ENCODE measurements at places on chromosomes 4 and X.

DNA sequence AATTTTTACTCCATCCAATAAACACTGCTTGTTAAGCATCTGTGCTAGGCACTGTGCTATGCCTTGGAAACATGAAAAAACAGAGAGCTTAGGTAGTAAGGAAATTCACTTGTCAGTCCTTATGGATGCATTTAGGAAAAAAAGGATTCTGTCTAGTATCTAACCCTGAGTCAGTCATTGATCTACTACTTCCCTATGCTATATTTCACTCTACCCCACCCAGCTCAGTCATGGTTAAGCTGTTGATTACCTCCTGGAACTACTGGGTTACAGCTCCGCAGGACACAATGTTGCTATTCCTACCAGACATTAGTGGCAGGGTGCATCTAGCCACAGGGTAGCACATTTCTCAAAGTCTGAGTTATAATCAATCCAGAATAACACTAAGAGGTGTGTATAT is 2.9 kb upstream of the USP53 start:
- DNase-seq = no peak

- DNase-seq = no peak
Measured at GRCh38 chrX:71475785-71476540, 56.9 kb upstream of the OGT start.

- DNase-seq = peak; percentile 9
Measured at GRCh38 chr4:128979934-128980333, 113.4 kb downstream of the SCLT1 start.

DNA sequence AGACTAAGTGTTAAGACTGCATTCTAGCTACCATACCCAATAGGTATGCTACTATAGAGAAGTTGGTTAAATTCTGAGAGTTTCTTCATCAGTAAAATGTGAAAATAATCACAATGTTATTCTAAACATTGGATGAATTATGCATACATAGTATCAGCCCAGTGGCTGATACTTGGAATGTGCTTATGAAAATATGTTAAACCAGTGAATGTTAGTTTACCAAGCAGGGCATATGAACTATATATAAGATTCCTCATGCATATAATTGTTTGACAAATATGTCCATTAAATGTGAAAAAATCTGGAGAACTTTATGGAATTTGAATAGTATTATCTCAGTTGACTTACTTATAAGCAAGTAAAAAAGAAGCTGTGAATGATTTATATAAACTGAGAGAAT is 296.1 kb downstream of the IL15 start:
- no peak for DNase-seq

DNA sequence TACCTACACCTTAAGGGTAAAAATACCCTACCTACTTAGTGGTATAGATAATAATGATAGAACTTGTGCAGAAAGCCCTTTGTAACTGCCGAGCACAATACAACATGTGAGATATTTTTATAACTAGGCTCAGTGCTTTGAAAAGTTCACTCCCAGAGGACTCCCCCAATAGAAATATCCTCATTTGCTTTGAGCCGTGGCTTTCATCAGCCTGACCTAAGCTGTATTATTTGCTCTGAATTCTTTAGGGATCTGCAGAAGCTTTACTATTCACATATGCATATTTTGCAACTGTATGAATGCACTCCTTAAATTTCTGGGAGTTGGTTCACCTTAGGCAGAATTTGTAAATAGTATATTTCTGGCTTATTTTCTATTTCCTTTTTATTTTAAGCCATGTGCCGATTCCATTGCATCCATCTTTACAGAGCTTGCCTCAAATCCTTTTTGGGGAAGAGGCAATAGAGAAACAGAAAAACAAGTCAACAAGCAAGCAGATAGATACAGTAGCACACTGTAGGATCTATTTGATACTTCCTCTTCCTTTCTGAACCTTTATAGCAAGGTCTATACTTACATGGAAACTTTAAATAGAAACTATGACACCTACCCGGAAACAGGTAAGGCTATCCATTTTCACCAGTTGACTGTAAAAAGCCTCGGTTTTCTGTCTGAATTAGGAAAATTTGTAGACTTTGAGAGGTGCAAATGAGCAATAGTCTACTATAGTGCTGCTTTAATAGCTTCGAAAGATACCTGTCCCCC is 242.5 kb upstream of the VCX3A start:
- DNase-seq = no peak

- DNase-seq = no peak
Measured at GRCh38 chr4:84971319-84971932, 4.9 kb upstream of the WDFY3 start.

DNA sequence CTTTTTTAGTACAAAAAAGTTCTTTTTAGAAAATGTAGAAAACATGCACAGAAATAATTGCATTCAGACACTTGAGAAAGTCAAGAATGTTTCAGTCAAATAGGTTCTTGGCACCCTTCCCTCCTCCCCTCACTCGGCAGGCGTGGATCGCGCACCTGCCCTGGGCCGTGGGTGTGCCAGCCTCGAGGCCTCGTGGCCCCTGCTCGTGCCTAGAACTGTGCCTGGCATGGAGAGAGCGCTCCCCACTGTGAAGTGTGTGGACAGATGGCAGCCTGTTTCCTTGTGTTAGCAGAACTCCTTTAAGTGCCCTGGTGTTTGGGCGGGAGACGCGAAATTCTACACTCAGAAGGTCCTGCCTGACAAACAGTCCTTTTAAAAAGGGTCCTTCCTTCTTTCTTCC is 14.7 kb downstream of the RGS12 start:
- DNase-seq = no peak

DNA sequence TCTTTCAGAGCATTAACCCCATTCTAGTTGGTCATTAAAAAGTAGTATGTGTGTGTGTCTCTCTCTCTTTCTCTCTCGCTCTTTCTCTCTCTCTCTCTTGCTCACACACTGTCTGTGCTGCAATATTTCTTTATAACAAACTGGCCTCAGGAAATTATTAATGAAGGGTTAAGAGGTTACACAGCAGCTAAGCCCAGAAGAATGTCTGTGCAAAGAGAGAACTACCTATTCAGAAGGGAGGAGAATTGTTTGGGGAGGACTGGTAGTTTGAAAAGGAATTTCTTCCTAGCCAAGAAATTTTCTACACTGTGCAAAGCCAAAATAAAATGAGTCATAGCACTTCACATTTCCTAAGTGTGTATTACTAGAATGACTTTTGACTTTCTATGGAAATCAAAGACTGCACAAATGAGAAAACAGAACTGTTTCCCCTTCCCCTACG is 22.2 kb downstream of the PDGFC start:
- no peak for DNase-seq

- no peak for DNase-seq
Measured at GRCh38 chr4:15234856-15235126, 193.0 kb upstream of the C1QTNF7 start.

- DNase-seq = no peak
Measured at GRCh38 chrX:71638409-71638808, 20.1 kb upstream of the CXCR3 start.

- DNase-seq = no peak
Measured at GRCh38 chrX:77527233-77528001, 80.2 kb downstream of the FGF16 start.

DNA sequence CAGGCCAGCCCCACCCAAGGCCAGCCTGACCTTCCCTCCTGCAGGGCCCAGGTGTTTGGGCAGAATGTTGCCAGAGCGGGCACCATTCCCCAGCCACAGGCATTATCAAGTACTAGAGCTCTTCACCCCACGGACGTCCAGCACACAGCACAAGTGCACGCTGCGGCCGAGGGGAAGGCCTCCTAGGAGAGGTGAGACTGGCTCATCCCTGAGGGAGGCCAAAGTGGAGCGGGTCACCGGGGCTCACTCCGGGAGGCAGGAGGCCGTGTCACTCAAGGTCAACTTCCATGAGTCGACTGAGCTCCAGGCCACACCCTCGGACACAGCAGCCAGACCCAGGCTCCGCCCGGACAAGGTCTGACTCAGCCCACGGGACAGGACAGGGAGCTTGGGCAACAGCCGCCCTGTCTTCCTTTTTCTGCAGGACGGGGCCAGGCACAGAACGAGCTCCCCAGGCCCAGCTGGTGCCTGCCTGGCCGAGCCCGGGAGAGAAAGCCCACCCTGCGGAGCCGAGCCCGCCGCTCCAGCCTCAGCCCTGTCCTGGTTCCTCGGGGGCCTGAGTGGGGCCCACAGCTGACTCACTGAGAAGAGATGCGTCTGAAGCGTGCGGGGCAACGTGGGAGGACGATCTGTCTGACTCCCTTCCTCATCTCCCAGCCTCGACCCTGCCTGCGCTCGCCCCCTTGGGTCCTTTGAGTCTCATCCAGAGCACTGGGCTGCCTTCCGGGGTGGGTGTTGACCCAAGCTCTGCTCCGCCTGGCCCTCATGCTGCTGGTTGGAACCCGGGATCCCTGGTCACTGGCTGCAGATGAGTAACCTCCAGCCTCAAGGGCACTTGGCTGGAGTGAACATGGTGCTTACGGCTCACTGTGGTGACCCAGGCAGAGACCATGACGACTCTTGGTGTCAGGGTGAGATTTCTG is 1.6 kb downstream of the SLC49A3 start:
- DNase-seq = peak; percentile 37

- peak; percentile 23 for DNase-seq
Measured at GRCh38 chr4:37865450-37865849, 25.4 kb upstream of the TBC1D1 start.

GRCh38 chr4:15232366-15233263 is 195.2 kb upstream of the C1QTNF7 start:
- peak; percentile 54 for DNase-seq

- DNase-seq = no peak
Measured at GRCh38 chr4:148445071-148445859, 3.1 kb upstream of the NR3C2 start.

DNA sequence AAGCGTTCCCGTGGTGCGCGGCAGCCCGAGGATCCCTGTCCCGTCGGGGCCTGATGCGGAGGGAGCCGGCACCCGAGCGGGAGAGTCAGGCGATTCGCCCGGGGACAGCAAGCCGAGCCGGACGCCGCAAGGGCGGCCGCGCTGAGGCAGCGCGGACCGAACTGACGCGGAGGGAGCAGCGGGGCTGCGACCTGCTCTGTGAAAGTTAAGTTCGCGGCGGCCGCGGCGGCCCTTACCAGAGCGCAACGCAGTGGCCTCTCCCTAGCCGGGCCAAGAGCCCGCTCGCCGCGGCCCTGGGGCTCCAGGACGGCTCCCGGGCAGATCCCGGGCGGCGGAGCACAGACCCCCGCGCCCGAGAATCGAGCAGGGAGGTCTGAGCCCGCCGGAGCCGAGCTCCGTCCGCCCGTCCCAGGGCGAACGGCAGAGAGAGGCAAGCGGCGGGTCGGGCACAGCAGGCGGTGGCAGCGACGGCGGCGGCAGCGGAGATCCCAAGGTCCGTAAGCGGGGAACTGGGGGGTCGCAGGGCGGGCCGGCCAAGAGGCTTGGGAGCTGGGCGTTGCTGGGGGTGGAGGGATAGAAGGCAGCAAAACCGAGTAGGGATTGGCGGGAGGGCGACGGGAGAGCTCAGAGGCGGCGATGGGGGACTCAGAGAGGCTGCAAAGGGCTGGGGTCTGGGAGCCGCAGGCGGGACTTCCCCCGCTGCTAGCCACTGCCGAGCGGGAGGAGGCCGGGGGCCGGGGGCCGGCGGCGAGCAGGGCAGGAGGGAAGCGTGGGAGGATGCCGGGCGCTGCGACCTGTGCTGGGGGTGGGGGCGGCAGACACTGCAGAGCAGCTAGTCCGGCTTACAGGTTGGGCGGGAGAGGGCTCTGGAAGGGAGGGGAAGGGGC is 1.0 kb downstream of the GPR50 start:
- no peak for DNase-seq

DNA sequence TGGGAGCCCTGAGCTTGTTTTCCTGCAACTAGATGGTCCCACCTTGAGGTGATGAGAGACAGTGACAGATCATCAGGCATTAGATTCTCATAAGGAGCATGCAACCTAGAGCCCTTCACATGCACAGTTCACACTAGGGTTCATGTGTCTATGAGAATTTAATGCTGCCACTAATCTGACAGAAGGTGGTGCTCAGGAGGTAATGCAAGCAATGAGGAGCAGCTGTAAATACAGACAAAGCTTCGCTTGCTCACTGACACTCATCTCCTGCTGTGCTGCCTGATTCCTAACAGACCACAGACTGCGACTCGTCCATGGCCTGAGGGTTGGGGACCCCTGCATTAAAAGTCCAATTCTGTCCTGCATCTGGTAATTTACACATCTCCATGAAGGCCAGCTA is 141.6 kb downstream of the KCNIP4 start:
- DNase-seq = no peak

GRCh38 chr4:166252487-166253402 is 379.7 kb downstream of the TLL1 start:
- DNase-seq = no peak

GRCh38 chr4:152974468-152975379 is 38.6 kb downstream of the FHDC1 start:
- DNase-seq = no peak

GRCh38 chr4:25786497-25787065 is 76.2 kb downstream of the SEL1L3 start:
- no peak for DNase-seq

- no peak for DNase-seq
Measured at GRCh38 chr4:176469546-176469945, 149.8 kb downstream of the SPCS3 start.

DNA sequence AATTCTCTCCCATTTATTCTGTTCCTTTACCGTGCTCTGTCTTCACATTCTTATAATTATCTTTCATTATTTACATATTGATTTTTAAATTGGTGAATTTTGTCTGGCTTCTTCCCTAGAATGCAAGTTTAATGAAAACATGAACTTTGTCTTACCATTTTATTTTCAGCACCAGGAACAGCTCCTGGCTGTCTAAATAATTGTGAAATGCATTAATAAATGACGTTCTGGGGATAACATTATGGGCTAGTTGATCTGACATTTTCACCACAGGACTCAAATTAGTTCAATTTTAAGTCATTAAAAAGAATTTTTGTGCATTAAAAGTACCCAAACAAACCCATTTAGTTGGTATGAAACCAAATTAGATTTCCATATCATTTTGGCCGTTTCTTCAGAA is 97.5 kb downstream of the KCTD8 start:
- no peak for DNase-seq

GRCh38 chr4:107094976-107095375 is 58.9 kb upstream of the DKK2 start:
- DNase-seq = no peak

DNA sequence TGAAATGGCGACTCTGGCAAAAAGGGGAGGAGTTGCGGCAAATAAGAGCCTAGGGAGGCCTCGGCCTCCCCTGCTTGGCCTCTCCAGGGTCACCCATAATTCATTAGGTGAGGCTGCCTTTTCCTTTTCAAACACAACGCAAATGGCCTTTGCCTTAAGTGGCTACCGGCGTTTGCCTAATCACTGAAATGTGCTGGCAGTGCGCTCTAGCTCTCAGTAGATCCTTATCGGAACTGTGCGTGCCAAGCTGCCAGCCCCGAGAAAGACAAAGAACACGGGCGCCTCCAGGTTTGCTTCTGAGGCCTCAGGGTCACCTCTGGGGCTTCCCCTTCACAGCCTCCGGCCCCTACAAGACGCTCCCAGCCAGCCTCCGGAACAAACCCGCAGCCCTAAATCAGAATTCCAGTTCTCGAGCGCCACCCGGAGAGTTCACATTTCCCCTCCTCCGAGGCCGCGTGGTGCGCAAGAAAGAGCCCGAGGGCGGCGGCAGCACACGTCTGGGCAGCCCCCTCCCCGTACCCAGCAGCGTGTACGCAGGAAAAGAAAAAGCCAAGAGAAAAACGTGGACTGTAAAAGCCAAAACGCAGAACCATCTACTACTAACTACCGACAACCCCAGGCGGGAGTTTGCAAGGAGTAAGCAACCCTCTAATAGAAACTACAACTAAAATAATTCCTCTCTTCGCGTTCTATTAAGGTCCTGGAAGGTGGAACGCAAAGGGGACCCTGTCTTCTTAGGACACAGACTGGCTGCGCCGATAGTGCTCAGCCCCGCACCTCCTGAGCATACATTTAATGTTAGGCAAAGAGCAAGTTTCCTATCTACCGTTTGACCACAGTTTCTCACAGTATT is 76.5 kb upstream of the BCOR start:
- no peak for DNase-seq

GRCh38 chr4:5137927-5138326 is 86.6 kb downstream of the STK32B start:
- no peak for DNase-seq

Data from smooth muscle cell of the brain vasculature (primary cell).